Suppressor macrophage treated with lipopolysaccharide for 4 hours (primary cell): ENCODE measurements at places on chromosomes 12 and 14.

DNA sequence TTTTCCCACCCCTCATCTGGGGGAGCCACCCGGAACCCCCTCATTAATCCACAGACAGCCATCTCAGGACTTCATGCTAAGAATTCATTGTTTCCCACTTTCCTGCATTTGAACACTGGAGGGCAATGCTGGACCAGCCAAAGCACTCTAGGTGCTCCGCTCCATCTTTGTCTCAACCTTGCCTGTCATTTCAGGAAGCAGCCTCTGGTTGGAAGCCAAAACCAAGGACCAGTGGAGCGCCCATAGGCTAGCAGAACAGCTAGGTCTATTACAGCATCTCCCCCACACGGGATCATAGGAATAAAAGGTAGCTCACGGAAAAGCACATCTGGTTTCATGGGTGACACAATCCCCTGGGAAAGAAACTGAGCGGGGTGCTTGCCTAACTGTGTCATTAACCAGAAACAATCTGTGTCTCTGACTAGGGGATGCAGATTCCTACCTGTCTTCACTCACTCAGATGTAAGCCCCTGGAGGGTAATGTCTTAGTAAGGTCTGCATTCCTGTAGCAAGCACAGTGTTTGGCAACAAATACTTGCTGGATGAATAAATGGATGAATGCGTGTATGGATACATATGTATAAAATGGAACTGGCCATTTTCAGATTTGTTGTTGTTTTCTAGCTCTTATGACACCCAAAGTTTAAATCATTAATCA lies 197.0 kb downstream of the DAD1 start:
- DNase-seq = peak; percentile 62

DNA sequence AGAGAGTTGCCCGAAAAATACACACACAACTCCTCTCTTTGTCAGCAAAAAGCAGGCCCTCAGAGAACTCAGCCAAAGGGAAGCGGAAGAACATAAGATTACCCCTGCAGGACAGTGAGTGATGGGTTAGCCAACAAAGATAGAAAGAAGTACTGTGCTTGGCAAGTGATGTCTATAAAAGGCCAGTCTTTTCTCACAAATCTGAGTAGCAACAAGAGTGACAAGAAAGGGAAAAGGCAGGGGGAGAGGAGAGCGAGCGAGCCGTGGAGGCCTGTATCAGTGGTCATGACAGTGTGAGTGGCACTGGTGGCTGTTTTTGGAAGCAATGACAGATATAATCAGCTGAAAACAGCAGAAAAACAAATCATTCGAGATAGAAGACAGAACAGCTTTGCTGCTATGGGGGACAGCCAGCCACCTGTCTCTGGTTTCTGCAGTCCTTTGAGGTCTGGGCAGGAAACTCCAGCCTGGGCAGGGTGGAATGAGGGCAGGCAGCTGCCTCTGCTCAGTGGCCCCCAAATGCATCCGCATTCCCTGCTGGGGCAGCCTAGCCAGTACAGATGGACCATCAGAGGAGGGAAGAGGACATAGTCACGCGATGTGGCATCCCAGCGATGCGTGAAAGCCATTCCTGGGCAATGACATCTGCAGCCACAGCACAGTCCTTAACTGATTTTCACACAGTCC lies 74.7 kb downstream of the TRIM9 start:
- no peak for DNase-seq

- no peak for DNase-seq
These were observed 942 bp downstream of the ZC2HC1C start for GRCh38 chr14:75070383-75070782.

- DNase-seq = peak; percentile 45
These were observed 406 bp downstream of the TMEM263 start for GRCh38 chr12:106956048-106956578.

- DNase-seq = no peak
These were observed 4.5 kb downstream of the NOVA1 start for GRCh38 chr14:26593357-26593756.
